GOT3 (cell line): ENCODE measurements at places on chromosomes 7 and 10.

DNA sequence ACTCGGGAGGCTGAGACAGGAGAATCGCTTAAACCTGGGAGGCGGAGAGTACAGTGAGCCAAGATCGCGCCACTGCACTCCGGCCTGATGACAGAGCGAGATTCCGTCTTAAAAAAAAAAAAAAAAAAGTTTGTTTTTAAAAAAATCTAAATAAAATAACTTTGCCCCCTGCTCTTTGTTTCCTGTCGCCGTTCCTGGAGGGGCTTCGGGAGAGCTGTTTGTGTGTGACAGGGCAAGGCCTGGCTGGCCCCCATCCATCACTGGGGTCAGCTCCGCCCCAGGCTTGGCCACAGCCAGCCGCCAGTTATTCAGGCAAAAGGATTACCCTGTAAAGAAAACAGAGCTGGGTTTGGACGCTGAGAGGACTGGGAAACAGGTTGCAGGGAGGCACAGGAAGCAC lies 16.4 kb downstream of the LEP start:
- DNase-seq, result no peak

DNA sequence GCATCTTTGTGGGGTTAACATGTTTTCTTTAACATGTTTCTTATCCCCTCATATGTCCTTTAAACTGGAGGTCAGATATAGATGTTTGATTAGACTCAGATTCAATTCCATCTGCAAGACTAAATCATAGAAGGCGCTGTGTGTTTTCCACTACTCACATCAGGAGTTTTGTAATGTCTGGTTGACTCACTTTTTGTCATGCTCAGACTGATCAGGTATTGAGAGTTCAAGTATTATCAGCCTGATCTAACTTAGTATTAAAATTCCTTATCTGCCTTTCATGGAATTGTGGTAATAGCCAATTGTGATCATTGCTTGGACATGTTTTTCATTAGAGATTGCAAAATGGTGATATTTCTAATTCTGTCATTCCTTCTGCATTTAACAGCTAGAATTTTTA lies 30.2 kb downstream of the ENTPD7 start:
- no peak for DNase-seq

- no peak for DNase-seq
These were observed 37.8 kb upstream of the CHST15 start for GRCh38 chr10:124131172-124131571.

DNA sequence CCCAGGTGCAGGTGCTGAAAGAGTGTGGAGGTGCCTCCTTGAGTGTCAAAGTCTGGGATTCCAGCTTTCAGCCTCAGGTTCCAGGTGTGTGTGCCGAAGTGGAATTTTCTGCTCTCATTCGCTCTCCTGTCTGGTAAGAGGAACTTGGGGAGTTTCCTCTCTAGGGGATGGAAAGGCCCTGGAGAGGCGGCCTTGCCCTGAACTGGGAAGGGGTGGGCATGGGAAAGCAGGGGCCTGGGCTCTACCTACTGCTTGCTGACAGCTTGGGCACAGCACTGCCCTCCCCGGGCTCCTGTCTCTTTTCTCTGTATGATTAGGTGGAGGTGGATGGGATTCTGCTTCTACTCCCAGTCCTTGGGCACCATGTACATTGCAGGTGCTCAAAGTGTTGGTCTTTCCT lies 192.8 kb downstream of the ZNF716 start:
- DNase-seq, result no peak

DNA sequence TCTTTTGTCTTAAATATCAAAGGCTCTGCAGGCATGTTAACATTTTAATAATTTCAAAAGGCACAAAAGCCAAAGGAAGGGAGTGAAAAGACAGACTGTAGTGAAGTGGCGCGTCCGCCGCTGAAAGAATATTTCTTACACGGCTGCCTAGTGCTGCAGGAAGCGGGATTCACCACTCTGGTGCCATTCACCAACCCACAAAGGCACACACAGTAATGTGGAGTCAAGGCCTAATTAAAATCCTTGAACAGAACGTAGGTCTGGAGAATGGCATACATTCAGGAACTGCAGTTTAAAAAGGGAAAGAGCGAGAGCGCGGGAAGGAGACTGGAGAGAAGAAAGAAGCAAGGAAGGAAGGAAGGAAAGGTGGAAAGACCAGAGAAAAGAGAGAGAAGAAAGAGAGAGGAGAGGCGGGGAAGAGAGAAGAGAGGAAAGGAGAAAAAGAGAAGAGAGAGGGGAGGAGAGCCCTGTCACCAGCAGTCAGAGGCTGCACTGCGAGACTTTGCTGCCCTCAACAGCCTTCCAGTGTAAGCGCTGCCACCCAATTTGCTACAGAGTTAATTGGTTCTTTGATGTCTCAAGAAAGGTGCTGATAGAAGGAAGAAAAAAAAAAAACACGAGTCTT lies 554.0 kb downstream of the MDFIC start:
- no peak for DNase-seq

GRCh38 chr10:29257106-29257783 lies 31.6 kb upstream of the LYZL1 start:
- peak; percentile 20 for DNase-seq

- DNase-seq, result no peak
These were observed 1224.2 kb upstream of the SORCS1 start for GRCh38 chr10:108388706-108389105.

- DNase-seq, result no peak
These were observed 45.7 kb downstream of the RHOBTB1 start for GRCh38 chr10:60898321-60898720.

- no peak for DNase-seq
These were observed 266.5 kb upstream of the YAE1 start for GRCh38 chr7:39299695-39300094.

- DNase-seq, result no peak
These were observed 47.2 kb downstream of the RHOBTB1 start for GRCh38 chr10:60896810-60897209.

DNA sequence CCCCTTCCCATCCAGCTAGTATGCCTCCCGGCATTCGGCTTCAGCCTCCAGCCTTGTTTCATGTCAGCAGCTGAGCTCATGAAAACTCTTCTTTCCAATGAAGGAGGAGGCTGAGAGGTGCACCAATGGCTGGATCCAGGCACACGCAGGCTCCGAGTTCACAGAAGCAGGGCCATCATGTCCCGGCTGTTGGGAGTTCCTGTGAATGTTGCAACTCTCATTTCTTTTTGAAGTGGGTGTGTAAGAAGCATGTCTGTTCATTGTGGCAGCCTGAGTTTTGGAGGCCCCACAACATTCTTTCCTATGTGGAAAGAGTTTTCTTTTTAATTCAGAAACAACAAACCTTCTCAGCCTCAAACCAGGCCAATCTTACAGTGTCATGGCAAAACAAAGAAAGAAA lies 89.7 kb downstream of the PTPRE start:
- no peak for DNase-seq

- no peak for DNase-seq
These were observed 67.5 kb downstream of the CHST15 start for GRCh38 chr10:124025660-124026588.

GRCh38 chr7:143434660-143435059 lies 8.6 kb upstream of the TAS2R60 start:
- peak; percentile 20 for DNase-seq

DNA sequence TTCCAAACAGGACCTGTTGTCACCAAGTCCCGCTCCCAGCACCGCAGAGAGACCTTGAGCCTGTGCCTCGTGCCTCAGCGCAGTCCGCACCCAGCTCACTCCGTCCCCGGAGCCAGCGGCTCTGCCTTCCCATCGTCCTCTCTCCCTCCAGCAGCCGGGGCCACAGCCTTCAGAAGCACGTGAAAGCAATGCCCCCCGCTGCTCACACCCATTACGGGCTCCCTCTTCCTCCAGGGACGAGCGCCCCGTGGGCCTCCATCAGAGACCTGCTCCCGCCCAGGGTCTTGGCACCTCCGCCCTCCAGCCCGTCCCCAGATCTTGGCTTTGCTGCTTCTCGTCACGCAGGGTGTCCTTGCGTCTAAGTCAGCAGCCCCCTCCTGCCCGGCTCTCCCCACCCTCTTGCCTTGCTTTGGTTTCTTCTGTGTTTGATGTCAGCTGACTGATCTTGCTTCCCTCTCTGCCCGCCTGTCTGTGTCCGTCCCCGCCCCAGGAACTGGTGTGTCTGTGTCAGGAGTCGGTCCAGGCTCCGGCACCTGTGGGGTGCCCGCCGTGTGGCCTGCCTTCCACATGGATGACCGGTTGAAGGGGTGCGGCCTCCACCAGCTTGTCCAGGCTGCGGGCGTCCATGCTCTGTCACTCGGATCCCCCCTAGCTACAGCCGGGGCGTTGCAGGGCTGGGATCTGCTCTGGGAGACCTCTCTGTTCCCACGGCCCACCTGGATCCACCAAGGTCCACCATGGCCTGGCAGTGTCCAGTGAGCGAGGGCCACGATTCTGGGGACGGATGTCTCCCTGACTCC lies 61.9 kb downstream of the FOXL3 start:
- no peak for DNase-seq

DNA sequence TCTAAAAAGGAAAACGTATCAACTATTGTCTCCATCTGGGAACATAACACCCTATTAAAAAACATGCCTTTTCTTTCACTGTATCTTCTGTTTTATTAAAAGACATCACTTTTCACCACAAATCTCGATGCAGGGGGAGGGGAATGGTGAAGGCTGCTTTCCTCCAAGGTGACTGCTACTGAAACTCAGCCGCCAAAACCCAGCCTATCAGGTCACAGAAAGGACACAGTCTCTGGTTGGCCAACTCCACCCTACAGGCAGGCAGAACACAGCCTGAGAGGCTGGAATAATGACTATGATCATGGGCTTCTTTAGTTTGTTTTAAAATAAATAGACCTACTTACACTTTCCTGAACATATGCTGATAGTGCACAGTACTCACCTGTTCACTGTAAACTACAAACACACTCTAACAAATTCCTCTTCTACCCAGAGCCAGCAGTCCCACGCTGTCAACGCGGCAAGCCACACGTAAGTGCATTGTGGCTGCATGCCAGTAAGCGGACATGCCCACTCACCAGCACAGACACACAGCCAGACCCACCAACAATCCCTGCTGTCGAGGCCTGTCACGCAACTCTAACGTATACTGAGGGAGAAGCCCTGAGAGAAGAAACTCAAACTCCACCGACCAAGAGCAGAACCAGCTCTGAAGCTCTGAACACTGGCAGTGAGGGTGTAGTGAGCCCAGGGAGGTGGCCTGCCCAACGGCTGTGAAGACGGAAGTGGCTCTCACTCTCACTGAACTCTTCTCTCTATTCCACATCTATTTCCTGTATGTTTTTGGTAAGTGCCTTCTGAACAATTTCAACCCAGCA lies 41.8 kb downstream of the NCAPG2 start:
- no peak for DNase-seq

GRCh38 chr10:588246-589165 lies 101.0 kb downstream of the DIP2C start:
- DNase-seq, result no peak

- DNase-seq, result no peak
These were observed 10.4 kb downstream of the KLHL7 start for GRCh38 chr7:23115991-23116390.

DNA sequence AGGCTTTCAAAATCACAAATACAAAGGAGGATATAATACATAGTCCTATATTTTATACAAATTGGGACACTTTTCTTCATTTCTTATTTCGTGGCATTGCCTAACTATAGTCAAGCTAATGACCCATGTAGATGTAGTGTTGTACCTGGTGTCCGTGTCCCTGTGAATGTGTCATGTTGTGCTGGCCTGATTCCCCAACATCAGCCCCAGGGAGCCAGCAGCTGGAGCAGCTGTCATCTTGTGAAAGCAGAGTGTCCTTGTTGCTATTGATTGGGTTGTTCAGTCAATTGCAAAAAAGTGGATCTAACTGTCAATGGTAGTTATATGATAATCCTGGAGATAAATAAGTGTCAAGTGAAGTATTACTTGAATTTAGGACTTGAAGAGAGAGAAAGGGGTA lies 86.3 kb downstream of the KAT6B start:
- DNase-seq, result no peak

GRCh38 chr10:110837418-110838171 lies 34.1 kb upstream of the PDCD4 start:
- DNase-seq, result no peak

DNA sequence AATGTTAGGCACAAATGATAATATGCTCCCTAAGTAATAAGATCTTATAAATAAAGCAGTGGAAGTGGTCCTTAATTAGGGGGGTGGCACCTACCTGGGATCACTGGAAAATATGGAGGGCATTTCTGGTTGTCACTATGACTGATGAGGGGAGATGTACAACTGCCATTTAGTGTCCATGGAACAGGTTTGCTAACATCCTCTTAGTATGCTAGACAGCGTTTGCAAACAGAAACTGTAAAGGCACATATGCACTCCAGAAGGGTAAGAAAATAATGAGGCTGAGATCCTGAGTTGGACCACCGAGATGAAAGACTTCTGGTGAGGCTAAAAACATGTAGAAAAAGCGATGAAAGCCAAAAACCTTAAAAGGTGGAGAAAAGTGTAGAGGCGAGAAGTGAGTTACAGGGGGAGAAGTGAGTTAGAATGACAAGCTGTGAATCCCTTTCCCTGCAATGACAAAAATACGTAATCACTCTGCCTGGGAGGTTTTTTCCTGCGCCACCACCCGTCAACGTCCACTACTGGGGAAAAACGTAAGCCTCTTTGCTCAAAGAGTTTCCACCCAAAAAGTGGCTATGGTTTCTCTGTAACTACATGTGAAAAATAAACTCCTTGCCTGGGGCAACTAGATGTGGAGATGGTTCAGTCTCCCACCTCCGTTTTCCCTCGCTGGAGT lies 767 bp downstream of the KRIT1 start:
- no peak for DNase-seq

- no peak for DNase-seq
These were observed 74.8 kb downstream of the VOPP1 start for GRCh38 chr7:55497521-55497920.

- no peak for DNase-seq
These were observed 12.0 kb upstream of the GSDME start for GRCh38 chr7:24769014-24769830.

GRCh38 chr7:104185346-104185745 lies 22.5 kb downstream of the ORC5 start:
- DNase-seq, result no peak

DNA sequence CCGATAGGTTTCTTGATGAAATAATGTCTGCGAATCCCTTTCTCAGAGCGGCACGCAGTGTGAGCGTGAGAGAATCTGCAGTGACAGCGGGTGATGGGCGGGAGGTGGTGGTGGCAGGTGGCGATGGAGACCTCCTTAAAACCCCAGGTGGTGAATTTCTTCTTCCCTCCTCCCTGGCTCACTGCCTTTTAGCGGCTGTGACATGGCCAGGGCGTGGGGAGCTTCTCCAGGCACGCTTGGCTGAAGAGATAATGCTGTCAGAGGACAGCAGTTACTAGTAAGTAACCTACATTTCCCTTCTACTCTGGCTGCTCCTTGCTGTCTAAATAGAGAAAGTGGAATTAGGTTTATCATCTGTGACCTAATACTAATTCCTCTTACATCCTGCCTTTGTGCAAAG lies 141.4 kb upstream of the INSYN2A start:
- no peak for DNase-seq

- no peak for DNase-seq
These were observed 84.8 kb upstream of the GSDME start for GRCh38 chr7:24842029-24842428.

DNA sequence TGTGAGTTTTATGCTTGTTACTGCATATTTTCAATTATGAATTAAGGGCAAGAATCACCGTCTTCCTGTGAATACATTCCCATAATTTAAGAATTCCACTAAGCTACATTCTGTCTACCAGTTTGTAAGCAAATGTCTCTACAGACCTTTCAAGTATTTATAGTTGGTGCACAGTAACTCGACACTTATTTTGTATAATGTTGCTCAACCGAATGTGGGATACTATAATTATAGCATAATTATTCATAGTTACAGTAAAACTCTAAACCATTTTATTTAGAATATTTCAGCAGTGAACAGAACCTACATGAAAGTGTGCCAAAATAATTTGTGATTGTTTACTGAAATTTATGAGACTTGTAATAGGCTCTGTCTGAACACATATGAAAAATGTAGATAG lies 17.3 kb upstream of the CUBN start:
- DNase-seq, result no peak
